ENCODE measurements at places on chromosomes 6 and 20.

DNA sequence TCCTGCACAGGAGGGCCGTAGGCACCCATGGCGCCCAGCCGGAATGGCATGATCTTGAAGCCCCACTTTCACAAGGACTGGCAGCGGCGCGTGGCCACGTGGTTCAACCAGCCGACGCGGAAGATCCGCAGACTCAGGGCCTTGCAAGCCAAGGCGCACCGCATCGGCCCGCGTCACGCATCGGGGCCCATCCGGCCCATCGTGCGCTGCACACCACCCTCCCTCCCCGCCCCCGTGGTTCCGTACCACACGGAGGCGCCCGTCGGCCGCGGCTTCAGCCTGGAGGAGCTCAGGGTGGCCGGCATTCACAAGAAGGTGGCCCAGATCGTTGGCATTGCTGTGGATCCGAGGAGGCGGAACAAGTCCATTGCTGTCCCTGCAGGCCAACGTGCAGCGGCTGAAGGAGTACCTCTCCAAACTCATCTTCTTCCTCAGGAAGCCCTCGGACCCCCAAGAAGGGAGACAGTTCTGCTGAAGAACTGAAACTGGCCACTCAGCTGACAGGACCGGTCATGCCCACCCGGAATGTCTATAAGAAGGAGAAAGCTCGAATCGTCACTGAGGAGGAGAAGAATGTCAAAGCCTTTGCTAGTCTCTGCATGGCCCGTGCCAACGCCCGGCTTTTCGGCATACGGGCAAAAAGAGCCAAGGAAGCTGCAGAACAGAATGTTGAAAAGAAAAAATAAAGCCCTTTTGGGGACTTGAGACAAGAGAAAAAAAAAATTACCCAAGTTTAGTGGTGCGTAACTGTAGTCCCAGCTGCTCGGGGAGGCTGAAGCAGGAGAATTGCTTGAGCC lies 9.9 kb upstream of the NCOA5 start:
- no peak for DNase-seq

- DNase-seq: no peak
Measured at GRCh38 chr6:170074907-170075306, 216.0 kb downstream of the DLL1 start.

- DNase-seq: no peak
Measured at GRCh38 chr6:3593161-3593560, 136.3 kb upstream of the SLC22A23 start.

- no peak for DNase-seq
Measured at GRCh38 chr6:100924534-100925227, 43.6 kb upstream of the ASCC3 start.

- DNase-seq: no peak
Measured at GRCh38 chr6:84411060-84411629, 183.7 kb upstream of the CEP162 start.

DNA sequence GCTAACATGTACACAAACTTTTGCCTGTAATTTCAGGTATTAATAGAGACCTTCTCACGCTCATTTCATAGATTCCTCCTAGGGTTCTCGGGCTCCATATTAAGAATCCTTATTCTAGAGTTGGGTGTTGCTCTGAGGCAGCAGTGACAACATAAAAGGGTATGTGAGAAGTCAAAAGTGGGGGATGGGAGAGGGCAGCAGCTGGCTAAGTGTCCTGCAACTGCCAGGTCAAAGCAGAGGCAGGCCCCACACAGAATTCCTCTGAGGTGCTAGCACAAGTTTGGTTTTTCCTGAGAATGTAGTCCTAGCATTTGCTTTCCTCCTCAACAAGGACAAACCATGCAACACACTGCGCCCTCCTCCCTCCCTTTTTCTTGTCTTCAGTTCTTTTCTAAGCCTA lies 4.6 kb downstream of the NSFL1C start:
- DNase-seq: no peak

DNA sequence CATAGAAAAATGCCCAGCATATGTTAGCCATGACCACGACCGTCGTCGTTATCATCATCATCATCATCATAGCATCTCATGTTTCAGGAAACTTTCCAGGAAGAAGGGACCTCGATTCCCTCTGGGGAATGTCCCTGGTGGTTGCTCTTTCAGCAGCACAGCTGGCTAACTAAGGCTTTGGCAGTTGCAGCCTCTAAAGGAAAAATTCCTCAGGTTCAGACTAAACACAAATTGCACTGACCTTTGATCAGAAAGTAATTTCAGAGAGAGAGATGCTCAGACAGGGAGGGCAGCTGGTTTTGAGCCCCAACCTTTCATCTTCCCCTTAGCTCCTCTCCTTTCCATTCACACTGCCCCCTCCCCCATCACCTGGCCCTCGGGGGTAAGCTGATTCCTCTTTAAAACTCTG lies 5.6 kb upstream of the CFB start:
- no peak for DNase-seq

DNA sequence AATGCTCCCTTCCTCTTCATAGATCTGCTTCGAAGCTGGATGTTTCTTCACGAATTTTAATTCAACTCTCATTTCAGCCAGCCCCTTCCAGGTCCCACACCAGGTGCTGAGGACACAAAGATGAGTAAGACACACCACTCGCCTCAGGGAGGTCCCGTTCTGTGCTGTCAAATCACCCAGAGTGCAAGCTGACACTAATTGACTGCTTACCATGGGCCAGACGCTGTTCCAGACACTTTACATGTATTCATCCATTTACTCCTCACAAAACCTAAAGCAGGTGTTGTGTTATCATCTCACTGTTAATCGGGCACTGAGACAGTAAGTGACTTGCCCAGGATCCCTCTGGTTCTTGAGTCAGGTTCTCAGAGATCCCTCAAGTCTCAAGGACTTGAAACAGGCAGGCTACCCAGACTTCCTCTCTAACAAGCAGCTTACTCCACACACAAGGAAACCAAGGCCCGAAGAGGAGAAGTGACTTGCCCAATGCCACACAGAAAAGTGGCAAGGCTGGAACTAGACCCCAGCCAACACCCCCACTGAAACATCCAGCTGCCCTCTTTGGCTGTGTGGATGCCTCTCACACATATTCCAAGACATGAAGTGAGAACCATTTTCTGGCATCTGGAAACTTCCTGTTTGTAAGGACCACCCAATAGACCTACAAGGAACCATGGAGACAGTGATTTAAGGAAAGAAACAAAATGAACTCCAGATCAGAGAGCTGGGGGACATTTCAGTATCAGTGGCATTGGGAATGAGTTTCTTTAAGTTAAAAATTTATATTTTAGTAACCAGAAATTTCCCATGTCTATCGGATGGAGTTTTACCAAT lies 174.5 kb downstream of the CDC5L start:
- DNase-seq: no peak

DNA sequence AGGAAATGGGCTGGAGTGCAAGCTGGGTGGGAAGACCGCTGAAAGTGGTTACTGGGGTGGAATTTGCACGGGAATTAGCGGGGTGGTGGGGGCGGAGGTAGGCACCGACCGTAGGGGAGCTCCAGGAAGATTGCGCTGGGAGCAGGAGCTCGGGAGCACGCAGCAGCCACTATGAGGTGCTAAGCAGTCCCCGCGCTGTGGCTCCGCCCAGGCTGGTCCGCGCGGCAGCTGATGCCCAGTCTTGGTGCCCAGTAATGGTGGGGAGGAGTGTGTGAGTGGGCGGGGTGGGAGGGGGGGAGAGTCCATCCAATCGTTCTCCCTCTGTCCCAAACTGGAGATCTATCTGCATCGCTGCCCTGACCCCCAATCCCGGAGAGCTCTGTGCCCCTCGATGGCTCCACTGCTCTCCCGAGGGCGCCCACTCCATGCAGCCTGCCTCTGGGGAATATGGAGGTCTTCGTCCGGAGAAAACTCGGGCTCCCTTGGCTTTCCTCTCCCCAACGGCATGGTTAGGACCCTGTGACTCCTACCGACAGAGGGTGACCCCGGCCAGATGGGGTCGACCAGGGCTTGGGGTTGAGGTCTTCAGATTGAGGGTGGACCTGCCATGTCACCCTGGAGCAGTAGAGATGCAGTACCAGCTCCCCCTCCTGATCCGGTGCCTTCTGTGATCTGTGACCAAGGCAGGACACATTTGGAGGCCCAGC lies 5.3 kb downstream of the TP53TG5 start:
- no peak for DNase-seq
